Activated naive CD4-positive, alpha-beta T cell treated with Interleukin-2 at 50 U/mL for 16 hours (primary cell): ENCODE measurements at places on chromosomes 16 and 17.

DNA sequence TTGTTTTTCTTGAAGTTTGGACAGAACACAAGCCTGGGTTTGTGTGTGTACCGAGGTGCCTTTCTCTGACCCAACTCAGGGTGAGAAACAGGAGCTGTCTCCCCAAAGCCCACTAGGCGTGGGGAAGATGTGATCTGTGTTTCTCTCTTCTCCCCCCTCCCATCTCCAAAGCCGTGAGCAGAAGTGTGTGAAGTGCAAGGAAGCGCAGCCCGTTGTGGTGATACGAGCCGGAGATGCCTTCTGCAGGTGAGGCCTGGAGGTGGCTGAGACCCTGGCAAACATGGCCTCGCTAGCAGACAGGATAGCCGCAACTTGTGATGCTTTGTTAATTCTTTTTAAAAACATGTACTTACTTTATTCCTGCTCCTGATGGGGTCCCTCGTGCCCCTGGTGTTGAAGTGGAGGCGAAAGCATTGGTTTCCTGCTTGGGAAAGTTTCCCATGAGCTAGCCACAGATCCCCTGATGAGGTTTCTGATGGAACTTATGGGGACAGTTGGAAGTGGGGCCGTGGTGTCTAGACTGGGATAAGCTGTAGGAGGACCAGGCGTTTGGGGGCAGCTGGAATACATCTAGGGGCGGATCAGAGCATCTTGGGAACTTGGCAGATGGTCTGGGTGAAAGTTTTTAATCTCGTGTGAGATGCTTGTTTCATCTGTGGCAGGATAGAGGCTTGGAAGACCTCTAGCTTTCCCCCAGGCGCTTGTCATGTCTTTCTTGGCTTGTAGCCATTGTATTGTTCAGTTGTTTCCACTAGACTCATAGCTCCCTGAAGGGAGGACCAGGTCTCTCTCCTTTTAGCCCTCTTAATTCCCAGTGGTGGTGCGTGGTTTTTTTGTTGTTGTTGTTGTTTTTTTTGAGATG is 893 bp downstream of the CTU2 start:
- DNase-seq, result no peak

GRCh38 chr17:69325518-69326376 is 1.2 kb downstream of the ABCA5 start:
- no peak for DNase-seq

GRCh38 chr17:19313746-19314651 is 48.5 kb downstream of the B9D1 start:
- no peak for DNase-seq

DNA sequence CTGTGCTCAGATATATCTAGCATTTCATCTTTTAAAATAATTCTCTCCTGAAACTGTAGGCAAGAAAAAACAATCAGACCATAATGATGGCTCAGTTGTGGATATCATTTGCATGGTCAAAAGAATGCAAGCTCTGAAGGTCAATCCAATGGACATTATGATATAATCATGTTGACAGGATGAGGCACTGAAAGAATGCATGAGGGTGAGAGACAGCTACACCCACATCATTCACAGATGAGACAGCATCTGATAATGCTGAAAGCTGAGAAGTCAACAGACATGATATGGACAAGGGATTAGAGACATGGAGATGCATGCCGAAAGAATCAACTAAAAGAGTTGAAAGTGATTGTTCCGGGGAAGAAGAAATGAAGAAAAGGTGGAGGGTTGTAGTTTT is 346.4 kb upstream of the CDH5 start:
- no peak for DNase-seq

DNA sequence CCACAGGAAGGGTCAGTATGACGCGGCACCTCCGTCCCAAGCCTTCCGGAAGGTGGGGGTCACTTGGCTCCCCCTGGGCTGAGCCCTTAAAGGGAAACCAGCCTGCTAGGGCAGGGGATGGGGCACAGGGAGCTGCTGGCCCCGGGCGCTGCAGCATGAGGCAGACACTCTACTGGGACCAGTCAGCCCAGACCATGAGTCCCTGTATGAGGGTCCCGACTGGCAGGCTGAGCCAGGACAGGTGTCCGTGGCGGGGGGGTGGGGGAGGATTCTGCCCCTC is 43.4 kb upstream of the ZC3H18 start:
- no peak for DNase-seq

DNA sequence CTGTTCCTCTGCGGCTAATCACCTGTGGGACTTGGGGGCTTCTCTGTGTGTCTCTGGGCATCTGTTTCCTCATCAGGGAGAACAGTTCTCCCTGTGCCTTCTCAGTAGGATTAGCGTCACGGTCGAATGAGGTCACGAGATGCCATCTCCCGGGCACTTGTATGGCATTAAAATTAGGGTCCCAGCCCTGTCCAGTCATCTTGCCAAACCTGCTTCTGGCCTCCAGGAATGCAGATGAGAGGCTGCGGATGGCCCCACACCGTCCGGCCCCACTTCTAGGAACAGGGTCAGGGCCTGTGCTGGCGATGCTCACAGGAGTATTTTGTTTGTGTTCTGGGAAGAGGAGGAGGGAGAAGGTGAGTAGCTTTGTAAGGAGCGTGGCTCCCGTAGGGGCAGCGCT is 58.5 kb downstream of the OR1D5 start:
- no peak for DNase-seq

GRCh38 chr17:27654136-27654535 is 23.1 kb downstream of the LGALS9 start:
- DNase-seq, result no peak
